ENCODE measurements at places on chromosomes 7 and 10.
A peak's percentile ranks its signal among the peaks of the same experiment; 100 is the strongest.

DNA sequence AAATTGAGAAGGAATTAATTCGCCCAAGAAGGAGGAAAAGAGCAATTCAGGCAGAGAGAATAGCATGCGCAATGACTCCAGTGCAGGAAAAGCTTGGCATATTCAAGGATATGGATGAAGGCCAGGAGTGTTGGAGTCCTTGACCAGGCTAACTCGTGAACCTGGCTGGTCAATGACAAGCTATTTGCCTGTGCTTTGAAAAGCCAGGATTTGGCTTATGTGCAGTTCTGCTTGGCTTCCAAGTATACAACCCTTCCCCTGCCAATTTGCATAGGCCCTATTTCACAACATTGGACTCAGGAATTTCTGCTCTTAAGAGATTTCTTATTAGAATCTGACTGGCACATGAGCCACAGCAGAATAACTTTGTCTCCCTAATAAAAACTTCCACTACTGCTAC lies 72.3 kb upstream of the SP8 start:
- no peak for DNase-seq

- DNase-seq = no peak
Observed at GRCh38 chr7:144468990-144469732, 65.7 kb upstream of the NOBOX start.

DNA sequence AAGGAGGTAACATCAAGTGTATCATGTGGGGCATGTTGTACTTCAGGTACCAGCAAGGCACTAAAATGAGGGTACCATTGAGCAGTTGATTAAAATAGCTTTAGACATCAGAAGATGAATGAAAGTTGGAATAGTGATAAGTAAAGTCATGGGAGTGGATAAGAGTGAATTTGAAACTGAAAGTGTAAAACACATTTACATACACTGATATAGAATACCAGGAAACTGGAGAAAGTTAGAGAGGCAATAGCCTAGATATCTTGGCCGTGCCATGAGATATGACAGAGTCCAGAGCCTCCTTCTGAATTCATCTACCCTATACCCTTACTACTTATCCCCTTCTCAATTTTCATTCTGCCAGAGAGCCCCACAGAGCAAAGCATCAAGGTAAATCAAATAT lies 76.6 kb downstream of the GRM3 start:
- no peak for DNase-seq

DNA sequence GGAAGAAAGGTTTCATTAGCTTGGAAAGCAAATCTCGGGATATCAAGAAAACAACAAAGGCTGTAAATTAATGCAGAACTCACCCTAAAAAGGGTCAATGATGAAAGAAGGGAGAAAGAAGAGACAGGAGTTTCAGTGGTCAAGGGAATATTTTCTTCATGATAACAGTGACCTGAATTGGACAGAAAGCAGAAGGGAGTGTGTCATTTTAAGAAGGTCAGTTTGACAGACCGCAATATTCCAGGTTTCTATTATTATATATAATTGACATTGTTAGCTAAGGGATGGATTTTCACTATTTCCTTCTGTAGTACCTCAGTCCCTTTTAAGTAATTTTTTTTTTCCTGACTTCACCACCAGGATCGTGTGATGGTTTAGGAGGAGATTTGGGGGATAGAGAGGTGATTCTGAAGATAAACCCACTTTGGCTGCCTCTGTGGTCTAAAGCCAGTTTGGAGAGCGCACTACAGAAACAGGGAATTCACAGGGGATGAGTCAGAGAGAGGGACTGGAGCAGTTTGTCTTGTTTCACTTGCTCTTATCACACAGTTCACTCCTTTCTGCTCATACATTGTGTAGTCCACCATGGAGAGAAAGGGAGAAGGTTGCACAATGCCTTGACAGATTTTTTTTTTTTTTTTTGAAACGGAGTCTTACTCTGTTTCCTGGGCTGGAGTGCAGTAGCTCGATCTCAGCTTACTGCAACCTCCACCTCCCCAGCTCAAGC lies 417.9 kb downstream of the AUTS2 start:
- DNase-seq = no peak

DNA sequence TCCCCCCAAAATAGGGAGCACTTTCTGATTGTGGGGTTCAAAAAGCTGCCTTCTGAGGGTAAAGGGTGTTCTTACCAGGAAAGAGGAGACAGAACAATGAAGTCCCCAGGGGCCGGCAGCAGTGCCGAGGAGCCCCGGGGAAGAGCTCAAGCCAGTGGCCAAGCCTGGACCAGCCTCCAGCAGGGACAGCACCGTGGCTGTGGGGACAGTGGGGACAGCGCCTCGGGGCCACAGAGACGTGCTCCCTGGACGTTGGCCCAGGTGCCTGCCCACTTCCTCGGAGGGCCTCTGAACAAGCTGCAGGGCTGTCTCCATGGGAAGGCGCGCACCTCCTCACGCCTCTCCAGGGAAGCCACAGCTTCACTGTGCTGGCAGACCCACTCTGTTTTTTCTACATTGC lies 312.6 kb downstream of the PTPRN2 start:
- no peak for DNase-seq

DNA sequence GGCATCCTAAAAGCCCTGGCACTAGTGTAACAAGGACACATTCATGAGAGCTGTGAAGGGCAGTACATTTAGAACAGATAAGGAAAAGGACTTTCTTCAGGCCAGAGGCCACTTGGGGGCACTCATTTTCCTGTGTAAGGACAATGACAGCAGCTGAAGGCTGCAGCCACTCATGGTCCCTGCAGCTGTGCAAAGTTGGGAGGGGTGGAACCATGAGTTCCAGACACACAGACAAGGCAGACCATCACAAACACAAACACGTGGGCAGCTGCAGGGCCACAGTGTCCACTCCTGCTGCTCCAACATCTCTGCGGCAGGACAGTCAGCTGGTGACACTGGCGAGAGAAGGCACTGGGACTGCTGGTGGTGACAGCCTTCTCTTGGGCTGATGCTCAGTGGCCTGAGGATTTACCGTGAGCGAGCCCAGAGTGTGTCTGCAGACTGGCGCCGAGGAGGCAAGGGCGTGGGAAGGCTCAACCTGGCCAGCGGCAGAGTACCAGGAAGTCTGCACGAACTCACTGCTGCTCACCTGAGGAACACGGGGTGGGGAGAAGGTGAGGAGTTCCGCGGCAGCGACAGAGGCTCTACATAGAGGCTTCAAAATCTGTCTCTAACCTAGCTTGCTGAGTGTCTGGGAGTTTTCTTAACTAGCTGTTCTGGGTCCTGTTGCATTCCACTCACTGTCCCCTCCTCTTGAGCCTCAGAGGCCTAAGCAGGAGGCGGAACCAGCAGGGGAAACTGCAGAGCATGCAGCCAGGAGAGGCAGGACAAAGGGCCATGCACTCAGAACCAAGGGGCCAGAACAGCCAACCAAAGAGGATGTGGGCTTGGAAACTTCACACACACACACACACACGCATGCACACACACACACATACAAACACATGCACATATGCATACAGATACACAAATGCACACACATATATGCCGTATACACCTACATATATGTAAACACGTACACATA lies 76.5 kb upstream of the DDC start:
- DNase-seq = no peak

- DNase-seq = no peak
Observed at GRCh38 chr10:78514459-78514858, 480.8 kb downstream of the RPS24 start.

- DNase-seq = no peak
Observed at GRCh38 chr7:47516386-47516785, 65.5 kb downstream of the TNS3 start.

DNA sequence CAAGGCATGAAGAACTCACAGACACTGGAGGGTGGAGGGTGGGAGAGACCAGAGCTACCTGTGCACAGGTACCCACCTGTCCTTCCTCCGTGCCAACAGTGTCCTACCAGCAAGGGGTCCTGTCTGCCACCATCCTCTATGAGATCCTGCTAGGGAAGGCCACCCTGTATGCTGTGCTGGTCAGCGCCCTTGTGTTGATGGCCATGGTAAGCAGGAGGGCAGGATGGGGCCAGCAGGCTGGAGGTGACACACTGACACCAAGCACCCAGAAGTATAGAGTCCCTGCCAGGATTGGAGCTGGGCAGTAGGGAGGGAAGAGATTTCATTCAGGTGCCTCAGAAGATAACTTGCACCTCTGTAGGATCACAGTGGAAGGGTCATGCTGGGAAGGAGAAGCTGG lies 21.8 kb downstream of the PRSS2 start:
- no peak for DNase-seq

- DNase-seq = no peak
Observed at GRCh38 chr10:3129581-3130340, 42.8 kb downstream of the PITRM1 start.

- DNase-seq = peak; percentile 13
Observed at GRCh38 chr10:112137154-112137987, 46.2 kb downstream of the GPAM start.

- DNase-seq = no peak
Observed at GRCh38 chr10:17081431-17081830, 48.2 kb downstream of the CUBN start.

- no peak for DNase-seq
Observed at GRCh38 chr7:127782075-127782474, 130.1 kb downstream of the SND1 start.

DNA sequence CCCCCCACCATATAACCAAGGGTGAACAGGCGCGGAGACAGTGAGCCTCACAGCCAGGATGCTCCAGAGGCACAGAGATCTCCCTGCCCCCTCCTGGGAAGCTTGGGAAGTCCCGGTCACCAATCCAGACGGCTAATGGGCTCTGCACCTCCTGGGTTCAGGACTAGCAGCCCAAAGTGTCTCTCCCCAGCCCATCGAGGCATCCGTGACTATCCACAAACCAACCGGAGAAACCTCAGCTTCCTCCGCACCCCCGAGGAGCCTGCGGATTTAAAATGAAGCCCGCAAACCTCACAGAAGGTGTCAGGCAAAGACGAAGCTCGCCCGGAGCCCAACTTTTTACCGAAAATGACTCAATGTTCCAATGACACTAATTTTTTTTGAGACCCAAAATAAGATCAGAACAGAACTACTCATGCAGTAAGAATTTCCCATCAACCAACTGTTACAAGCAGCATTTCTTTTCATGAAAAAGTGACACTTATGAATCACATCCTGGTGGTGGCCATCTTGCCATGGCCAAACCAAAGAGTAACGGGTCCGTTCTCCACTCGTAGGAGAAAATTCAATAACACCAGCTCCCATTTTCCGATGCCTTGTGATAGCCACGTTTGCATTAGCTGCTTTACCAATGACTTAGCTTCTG lies 6.0 kb downstream of the PDGFA start:
- no peak for DNase-seq

- DNase-seq = no peak
Observed at GRCh38 chr10:28684986-28685580, 7.8 kb downstream of the BAMBI start.

- peak; percentile 74 for DNase-seq
Observed at GRCh38 chr7:87059525-87060287, at the start of gene ELAPOR2. Gene ELAPOR2 (minus strand): TSS chr7:87059654. CDS start chr7:87059513, 141 bp downstream.

GRCh38 chr7:79211724-79212123 lies 241.7 kb downstream of the MAGI2 start:
- DNase-seq = no peak

GRCh38 chr10:45265996-45266395 lies 49.4 kb downstream of the OR13A1 start:
- DNase-seq = no peak

GRCh38 chr7:8014399-8014798 lies 45.8 kb downstream of the GLCCI1 start:
- no peak for DNase-seq

DNA sequence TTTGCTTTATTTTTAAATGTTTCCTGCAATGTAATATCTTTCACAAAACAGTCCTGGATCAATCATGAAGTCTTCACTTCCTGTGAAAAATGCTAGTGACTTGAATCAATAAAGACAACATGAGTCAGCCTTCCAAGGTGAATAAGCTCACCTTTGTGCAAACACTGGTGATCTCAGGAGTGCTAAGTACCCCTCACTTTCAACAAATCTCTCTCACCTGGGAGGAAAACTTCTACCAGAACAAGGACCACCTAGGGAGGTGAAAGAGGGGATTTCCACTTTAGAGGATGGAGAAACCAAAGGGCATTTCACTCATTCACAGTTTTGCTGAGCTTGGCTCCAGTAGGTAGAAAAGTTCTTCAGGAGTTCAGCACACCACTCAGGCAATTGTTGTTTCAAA lies 64.8 kb downstream of the CALD1 start:
- no peak for DNase-seq

GRCh38 chr10:15738270-15738925 lies 18.7 kb upstream of the ITGA8 start:
- DNase-seq = no peak

DNA sequence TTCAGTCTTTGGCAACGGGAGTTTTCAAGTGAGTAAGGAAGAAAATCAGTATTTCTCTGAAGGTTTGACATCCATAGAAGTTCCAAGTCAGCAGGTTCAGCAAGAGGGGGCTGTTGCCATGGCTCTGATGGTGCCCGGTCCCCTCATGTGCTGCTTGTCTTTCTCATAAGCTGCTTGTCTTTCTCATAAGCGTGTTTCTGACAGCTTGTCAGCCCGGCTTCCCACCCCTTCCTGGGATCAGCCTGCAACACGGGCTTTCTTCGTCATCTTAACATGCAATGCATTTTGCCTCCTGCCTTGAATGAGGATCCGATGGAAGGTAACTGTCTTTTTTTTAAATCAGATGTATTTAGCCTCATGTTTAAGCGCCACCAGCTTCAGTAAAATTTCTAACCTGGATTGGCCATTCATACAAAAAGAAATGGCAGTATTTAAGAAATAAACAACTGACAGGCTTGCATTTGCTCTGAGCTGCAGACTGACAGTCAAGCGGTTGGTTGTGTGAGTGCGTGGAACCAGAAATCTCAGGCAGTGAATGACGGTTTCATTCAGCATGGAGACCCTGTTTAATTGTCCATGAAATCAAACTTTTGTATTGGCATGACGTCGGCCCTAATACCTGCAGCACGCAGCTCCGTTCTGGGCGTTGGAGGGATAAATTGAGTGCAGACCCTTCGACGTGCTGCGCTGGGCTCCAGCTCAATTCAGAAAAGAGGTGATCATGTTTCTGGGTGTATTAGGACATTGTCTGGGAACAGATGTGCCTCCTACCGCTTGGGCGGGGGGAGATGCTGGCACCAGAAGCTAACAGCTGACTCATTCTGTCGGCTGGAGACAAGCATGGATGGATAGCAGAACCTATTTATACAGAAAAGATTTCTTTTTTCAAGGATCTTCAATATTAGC lies 454.7 kb upstream of the FOXK1 start:
- no peak for DNase-seq

GRCh38 chr10:71234004-71234894 lies 21.9 kb downstream of the UNC5B start:
- DNase-seq = no peak

All from T-helper 22 cell (primary cell).